ENCODE measurements at places on chromosomes 4 and X.

DNA sequence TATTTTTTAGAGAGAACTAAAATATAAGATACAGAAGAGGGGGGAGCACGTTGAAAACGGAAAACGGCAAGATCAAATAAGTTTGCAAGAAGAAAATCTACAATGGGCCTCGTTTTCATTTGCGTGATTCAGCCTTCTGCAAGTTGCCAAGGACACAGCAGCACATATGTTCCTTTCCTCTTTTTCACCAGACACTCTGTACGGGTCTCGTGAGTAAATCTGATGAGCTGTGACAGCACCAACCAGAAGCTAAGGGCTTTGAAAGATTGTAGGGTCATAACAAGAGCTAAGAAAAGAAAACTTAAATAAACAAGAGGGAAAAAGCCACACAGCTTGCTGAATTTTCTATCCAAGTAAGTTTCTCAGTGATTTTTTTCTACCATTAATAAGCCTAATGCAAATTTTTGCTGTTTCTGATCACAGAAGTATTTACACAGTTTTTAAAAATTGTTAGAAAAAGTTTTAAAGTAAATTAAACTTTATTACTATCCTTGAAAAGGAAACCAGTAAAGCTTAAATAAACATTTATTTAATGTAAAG, 63.4 kb downstream of the SCML2 start:
- DNase-seq: no peak

DNA sequence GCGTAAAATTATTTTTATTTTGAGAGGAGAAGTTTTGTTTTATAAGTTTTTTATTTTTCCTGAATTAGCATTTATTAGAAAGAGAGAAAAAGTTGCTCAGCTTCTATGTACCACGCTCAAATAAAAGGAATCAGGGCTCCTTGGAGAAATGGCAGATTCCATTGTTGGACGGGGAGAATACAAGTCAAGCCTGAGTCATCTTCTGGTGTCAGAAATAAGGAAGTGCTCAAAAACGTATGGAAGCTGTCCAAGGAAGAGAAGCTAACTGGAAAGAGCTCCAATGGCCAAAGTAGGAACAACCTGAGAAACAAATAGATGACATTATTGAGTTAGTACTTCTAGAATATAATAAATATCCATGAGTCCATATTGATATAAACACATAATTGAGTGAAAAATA, 89.3 kb upstream of the NEIL3 start:
- DNase-seq: no peak

- DNase-seq: no peak
These were observed 241.4 kb upstream of the RPS6KA3 start for GRCh38 chrX:20507901-20508620.

- no peak for DNase-seq
These were observed 26.0 kb upstream of the IQCM start for GRCh38 chr4:149841686-149842085.

DNA sequence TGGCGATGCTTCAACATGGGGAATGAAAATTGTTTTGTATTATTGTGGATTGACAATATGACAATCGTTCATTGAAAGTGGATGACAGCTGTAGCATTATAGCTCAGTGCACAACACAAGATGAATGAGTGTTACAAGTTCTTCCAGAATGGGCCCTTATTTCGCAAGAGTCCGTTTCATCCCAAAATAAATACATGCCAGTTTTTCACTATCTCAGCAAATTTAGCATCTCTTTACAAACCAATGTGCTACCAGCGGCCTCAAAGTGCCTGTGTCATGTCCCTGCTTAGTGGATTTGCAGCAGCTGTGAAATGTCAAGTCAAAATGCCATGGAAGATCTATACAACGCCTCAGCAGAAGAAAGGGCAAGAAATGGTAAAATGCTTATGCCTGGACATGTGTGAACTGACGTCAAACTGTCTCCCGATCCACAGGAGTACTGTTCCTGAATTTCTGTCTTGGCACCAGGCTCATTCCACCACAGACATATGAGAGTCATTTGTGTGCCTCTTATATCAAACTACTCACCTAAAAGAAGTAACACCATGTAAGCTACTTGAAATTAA, 109.6 kb downstream of the MAML3 start:
- DNase-seq: no peak
